ENCODE measurements at places on chromosomes 7 and 10.
A peak's percentile ranks its signal among the peaks of the same experiment; 100 is the strongest.

GRCh38 chr7:156147756-156148504, 335.7 kb upstream of the SHH start:
- no peak for DNase-seq

DNA sequence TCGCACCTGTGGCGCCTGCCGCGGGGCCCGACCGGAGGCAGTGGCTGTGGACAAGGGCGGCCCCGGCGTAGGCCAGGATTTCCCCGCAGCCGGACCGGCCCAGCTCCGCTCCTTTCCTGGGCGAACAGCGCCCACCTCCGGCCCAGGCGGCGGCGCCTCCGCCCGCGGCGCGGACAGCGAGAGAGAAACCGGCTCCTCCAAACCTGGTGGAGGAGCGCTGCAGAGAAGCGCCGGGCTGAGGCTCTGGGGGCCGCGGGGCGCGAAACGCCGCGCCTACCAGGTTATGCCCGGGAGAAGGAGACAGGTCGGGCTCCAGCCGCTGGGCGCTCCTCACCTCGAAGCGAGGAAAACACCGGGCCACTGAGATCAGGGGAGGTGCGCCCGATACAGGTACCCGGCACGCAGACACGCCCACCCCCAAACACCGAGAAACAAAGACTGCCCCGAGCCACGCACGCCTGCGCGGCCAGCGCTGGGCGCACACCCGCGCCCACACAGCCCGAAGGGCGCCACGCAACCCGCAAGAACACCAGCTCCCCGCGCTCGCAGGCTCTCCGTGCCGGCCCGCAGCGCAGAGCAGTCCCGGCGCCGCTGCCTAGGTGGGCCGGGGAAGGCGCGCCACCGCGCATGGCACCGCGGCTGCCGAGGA, 3.3 kb downstream of the GRID1 start:
- DNase-seq: peak; percentile 13

GRCh38 chr10:122642726-122643605, 56.7 kb downstream of the C10orf120 start:
- no peak for DNase-seq

DNA sequence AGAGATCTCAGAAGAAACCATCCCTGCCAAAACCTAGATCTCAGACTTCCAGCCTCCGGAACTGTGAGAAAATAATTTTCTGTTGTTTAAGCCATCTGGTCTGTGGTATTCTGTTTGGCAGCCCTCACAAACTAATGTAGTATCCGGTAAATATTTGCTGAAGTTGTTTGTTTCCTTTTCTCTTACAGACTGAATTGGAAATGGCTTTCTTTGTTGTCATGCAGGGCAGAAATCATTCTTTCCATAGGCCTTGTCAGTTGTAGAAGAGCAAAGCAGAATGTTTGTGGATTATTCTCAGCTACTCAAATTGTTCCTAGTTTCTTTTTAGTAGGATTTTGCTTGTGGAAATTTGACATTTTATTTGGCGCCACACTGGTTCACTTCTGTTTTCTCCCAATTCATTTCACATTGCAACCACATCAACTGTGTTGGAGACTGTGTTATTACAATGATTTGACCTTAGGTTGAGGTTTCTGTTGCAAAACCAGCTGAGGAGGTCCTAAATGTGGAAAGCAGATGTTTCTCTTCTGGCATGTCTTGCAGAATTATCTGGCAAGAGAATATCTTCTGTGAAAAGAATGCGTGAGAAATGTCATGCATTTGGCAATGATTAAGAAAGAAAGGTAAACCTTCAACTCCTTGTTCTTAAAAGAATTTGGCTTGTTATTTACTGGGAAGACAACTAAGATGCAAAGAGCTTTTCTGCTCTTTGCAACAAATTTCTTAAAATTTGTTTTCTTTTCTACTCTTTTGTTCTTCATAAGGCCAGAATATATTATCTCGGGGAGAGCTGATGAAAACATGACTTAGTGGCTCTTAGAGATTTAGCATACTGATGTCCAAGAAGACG, 25.8 kb downstream of the ACTA2 start:
- DNase-seq: no peak

DNA sequence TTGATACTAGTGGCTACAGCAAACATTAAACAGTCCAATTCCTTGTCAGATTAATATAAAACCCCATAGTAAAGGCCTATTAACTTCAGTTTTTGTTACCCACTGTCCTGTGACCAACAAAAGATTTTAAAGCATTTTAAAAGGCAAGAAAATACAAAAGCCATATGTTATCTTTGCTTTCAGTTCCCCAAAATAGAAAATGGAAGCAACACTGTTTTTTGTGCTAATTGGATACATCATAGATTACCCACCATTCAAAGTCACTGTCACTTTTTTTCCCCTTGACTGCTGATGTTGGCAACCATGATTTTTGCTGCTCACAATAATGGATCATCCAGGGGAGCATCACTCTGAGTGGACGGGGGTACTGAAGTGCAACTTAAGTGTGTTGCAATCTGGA, 52.4 kb upstream of the TMEM140 start:
- DNase-seq: no peak

- DNase-seq: no peak
Observed at GRCh38 chr7:91436655-91437054, 172.4 kb downstream of the FZD1 start.

DNA sequence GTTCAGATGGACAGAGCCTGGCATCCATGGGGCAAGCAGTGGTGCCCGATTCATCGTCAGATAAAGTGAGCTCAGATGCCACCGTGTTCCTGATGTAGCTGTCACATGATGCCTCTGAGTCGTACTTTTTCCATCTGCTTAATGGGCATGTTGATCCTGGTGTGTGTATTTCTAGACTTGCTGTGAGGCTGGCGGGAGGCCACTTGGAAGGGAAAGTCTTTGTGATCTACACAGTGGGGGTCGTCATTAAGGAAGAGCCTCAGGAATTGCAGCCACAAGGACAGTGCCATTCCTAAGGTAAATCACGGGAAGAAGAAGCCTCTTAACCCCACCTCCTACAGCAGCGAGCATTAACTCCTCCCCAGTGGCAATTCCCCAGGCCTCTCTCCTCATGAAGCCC, 63.0 kb downstream of the RGS10 start:
- no peak for DNase-seq

- no peak for DNase-seq
Observed at GRCh38 chr10:111545861-111546605, 469.2 kb downstream of the ADRA2A start.

GRCh38 chr10:33092596-33092995, 134.6 kb upstream of the ITGB1 start:
- DNase-seq: no peak

GRCh38 chr10:27801171-27801785, 55.7 kb upstream of the MKX start:
- DNase-seq: no peak

DNA sequence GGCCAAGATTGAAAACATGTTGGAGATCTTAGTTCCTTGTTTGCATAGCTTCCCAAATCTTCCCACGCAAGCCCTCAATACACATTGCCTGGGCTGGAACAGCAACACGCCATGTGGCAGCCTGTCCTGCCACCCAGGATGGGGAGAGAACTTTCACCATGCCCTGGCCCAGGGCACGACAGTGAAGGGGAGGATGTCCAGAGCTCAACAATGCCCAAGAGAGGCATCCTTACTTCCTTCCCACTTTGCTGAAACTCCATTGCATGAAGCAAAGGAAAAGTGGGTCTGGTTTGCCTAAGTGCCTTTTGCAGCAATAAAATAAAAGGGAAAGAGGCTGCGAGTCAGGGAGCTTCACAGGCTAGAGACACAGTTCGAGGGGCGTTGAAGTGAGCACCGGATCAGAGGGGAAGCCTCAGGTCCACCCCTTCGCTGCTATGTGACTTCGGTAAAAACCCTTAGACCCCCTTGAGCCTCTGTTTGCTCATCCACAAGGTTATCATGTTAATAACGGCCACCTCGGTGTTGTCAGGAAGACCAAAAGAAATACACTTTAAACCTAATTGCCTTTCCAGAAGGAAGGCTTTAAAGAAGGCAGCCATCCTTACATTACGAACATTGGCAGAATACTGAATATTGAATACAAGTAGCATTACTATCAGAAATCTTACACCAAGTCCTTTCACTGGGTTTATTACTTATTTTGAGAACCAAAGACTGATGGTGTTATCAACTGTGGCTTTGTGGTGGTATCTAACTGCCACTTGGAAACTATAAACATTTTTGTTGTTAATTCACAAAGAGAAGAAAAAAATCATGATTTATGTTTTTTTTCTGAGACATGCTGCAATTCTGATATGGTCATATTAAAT, 133.3 kb downstream of the ICA1 start:
- no peak for DNase-seq

DNA sequence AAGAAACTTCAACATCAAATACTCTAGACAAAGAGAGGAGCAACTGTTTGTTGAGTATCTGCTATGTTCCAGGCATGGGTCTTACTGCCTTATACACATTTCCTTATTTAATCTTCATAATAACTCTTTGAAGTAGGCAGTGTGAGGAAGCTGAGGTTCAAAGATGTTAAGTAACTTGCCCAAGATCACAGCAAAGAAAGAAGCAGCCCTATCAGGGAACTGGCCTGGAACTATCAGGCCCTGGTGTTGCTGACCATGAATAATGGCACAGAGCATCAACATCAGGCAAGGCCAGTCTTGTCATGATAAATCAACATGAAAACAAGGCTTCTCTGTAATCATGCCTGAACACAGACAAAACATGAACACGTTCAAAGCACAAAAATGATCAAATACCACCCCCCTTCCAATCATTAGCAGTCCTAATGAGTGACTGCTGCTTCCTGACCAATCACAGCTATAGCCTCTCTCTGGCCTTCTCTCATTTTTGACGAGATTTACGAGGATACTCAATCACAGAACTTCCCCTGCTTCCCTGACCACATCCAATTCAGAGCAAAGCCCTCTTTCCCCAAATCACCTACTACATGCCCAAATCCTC, 2.3 kb downstream of the GSDME start:
- no peak for DNase-seq

DNA sequence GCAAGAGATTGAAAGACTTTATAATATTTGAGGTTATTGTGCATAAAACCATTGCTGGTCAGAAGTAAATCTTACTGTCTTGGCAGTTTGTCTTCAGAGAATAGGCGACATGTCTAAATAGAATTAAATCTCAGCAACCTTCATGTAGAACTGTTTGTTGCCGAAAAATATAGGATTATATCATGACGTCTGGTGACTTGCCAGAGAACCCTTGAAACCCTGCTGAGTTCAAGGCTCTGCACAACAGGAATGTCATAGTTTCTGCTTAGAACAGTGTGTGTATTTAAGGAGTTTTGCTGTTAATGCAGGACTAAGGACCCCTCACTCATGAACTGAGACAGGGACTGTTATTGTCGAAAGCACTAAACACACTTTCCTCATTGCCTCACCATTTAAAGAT, 206.4 kb upstream of the ETV1 start:
- no peak for DNase-seq

DNA sequence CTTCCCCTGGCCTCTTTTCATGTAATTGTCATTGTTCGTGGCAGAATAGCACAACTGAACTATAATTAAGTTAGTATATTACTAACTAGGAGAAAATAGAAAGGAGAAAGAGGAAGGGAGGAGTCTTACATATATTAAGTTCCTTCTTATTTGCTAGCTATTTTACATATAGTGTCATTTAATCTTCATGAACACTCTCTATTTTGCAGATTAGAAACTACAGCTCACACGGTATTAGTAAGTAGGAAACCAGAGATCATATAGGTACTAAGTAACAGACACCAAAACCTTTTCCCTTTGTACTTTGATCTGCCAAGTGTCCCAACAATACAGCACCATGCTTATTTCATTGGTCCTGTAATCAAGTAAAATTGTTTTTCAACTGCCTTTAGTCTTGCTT, 202.4 kb upstream of the HPS1 start:
- no peak for DNase-seq

- no peak for DNase-seq
Observed at GRCh38 chr7:31958226-31958625, 112.0 kb downstream of the PDE1C start.

GRCh38 chr7:22715969-22716368, 11.0 kb upstream of the IL6 start:
- no peak for DNase-seq

DNA sequence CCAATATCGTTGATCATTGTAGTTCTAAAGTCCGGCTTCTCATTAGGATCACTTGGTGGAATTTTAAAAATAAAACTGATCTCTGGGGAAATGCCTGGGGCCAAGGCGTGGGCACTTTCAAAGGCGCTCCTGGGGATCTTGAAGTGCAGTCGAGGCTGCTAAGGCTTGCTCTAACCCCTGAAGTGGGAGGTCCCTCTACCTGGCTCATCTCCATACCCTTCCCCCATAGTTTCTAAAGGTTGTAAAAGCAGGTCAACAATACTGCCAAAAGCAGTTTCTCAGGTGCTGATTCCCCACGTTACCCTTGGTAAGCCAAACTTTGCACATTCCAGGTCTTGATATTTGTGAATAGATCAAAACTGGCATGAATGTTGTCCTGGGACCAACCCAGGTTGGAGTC, 79.0 kb upstream of the SP8 start:
- no peak for DNase-seq

GRCh38 chr7:23434147-23434917, 36.0 kb downstream of the IGF2BP3 start:
- no peak for DNase-seq

- DNase-seq: no peak
Observed at GRCh38 chr10:122459561-122460273, 1.6 kb upstream of the HTRA1 start.

GRCh38 chr10:78756604-78757343, 312.0 kb upstream of the ZMIZ1 start:
- no peak for DNase-seq

GRCh38 chr7:54961391-54961790, 57.4 kb upstream of the EGFR start:
- DNase-seq: no peak

DNA sequence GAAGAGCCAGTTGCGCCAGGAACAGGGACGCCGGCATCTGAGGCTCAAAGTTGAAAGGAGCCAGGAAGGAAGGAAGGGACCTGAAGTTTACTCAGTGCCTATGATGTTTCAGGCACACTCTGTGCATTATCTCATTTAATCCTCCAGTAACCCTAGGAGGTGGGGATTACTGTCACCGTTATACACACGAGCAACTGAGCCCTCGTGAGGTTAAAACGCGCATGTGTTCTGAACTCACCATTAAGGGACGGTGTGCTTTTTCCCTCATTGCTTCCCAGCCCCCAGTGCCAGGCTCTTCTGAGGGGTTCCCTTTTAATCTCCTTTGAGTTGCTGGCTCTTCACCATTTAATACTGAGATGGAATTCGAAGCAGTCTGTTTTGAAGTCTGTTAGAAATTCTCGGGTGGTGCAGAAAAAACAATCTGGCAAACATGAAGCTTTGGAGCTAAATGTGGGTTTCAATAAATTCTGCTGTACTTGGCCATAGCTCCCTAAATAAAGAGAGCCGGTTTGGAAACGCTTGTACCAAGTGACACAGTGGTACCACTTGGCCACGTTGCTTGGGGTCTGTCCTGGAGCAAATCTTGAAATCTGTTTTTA, 102.2 kb downstream of the TAX1BP1 start:
- DNase-seq: no peak

- DNase-seq: no peak
Observed at GRCh38 chr7:23662124-23662983, 17.6 kb upstream of the FAM221A start.
